ENCODE measurements at places on chromosomes 2 and 18. TPM values are rescaled to one million over a fixed set of nuclear protein-coding genes. Genes with fewer than 3 reads are reported as not detected.

DNA sequence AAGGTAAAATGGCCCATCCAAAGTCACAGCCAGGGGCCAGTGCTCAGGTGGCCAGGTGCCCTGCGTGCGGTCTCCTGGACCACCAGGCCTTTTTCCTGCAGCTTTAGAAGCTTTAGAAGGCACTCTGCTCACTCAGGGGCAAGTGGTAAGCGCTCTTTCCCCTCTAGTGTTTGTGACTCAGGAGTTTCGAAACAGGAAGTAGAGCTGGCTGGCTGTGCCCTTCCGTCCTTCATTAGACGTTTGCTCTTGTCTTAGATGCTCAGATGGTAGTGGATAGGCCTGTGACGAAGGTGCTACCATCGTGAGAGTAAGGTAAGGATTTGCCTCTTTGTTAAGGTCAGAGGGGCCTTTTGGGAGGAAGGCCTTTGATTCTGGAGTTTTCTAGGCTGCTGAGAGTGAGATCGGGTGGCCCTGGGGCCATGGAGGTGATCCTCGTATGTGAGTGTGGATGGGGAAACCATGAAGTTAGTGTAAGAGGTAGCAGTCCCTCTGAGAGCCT lies at the start of gene CASP8:
Gene CASP8, plus strand, starts transcription at position 235 of the 499 bp plus-strand sequence. CDS start 5,951 bp downstream, outside the sequence.
- no peaks in the 10 kb centered on the region for H3K27me3 ChIP-seq
- H3K4me3 ChIP-seq = peak within 1 kb of the TSS; percentile 60
- DNase-seq = no peak

DNA sequence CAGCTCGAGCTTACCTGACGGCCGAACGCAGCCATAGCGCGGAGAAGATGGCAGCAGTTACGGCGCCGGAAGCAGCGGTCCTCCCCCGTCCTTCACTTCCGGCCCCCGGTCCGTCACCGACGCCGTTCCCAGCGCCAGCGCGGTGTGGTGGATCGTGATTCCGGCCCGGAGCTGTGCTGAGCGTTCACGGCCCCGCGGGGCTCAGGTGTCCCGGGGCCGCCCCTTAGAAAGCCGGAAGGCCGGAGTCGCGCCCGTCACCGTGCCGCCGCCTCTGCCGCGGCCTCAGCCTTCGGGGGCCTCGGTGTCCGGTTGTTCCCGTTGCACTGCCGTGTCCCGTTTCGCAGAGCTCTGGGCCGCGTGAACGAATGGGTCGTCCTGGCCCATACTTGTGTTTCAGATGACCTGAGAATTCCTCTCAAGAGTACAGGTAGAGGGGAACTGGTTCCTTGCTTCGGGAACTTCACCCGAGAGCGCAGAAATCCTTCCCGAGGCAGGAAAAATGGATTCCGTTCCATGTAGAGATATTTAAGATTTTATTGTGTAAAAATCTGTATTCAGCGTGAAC lies at the start of gene MTERF4:
Gene MTERF4, minus strand, starts transcription at position 49 of the 565 bp plus-strand sequence. Its CDS starts 14 bp downstream, at position 35.
- no peaks in the 10 kb centered on the region for H3K4me1 ChIP-seq
- H3K27ac ChIP-seq = peak within 1 kb of the TSS; percentile 83
- H3K36me3 ChIP-seq = peaks cover 23% of the 10 kb centered on the region
- no peaks in the 10 kb centered on the region for H3K27me3 ChIP-seq
- H3K4me3 ChIP-seq = peak within 1 kb of the TSS; percentile 79

- DNase-seq = no peak
- H3K36me3 ChIP-seq = no peaks in the 10 kb centered on the region
- no peaks in the 10 kb centered on the region for H3K4me1 ChIP-seq
- no peak overlapping the region for H3K27ac ChIP-seq
- no peaks in the 10 kb centered on the region for H3K27me3 ChIP-seq
- H3K4me3 ChIP-seq = no peak overlapping the region
Measured at GRCh38 chr2:8488001-8488738, 193.7 kb upstream of the ID2 start.

DNA sequence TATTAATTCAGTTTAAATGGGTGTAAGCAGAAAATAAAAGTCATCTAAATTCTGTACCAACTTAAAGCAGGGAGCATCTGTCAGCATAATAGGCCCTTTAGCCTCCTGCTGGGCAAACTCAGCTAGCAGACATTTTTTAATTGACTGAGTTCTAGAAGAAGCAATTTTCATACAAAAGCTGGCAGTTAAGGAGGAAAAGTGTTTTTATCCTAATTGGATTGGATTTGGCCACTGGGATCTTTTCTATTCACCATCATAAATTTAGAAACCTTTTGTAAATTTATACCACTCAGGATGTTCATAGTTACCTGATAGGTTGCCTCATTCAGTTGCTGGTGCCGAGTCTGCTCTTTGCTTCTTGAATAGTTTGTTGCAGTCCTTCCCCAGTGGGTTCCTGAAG lies 262.7 kb upstream of the FSIP2 start:
- no peaks in the 10 kb centered on the region for H3K4me1 ChIP-seq
- H3K4me3 ChIP-seq = no peak overlapping the region
- no peak for DNase-seq
- H3K27ac ChIP-seq = no peak overlapping the region
- no peaks in the 10 kb centered on the region for H3K36me3 ChIP-seq

- DNase-seq = no peak
- no peaks in the 10 kb centered on the region for H3K27me3 ChIP-seq
- no peaks in the 10 kb centered on the region for H3K36me3 ChIP-seq
- no peak overlapping the region for H3K4me3 ChIP-seq
Measured at GRCh38 chr2:47751856-47752414, 31.0 kb upstream of the MSH6 start.

GRCh38 chr18:13387855-13388548 lies 169.4 kb downstream of the LDLRAD4 start:
- H3K27me3 ChIP-seq = no peaks in the 10 kb centered on the region
- H3K36me3 ChIP-seq = no peaks in the 10 kb centered on the region
- no peak overlapping the region for H3K4me3 ChIP-seq
- no peak overlapping the region for H3K27ac ChIP-seq
- DNase-seq = no peak

DNA sequence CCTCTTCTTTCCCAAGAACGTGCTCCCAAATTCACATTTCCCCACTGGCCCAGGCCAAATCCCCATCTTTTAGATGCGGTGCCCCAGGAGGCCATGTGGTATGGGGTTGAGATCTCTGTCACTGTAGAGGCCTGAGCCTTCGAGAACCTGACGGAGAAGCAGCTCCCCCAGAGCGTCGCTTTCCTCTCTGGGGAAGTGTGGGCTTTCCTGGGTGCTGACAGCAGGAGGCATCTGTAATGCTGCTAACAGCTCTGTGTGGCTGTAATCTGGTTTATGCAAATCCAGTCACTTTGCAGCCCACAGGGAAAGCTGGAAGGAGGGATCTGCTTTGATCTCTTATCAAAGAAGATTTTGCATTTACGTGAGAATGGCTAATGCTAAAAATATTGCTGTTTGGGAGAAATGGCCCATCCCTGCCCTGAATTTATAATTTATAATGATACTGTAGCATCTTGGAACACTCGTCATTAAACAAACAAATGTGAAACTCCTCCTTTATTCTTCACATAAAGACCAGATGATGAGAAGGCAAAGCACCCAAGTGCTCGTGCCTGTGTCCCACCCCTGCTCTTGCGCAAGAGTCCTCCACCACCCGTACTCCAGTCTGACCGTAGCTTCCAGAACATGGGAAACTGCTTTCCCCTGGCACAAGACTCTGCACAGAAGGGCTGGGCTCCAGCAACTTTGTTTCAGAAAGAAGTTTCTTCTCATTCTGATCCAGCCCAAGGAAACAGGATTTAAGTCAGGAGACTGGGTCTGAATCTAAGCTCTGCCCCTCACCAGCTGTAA lies 109.9 kb upstream of the EPC2 start:
- no peaks in the 10 kb centered on the region for H3K27me3 ChIP-seq
- no peak overlapping the region for H3K27ac ChIP-seq
- no peak overlapping the region for H3K4me3 ChIP-seq
- H3K4me1 ChIP-seq = peaks cover 7% of the 10 kb centered on the region
- DNase-seq = peak; percentile 44
- H3K36me3 ChIP-seq = no peaks in the 10 kb centered on the region

DNA sequence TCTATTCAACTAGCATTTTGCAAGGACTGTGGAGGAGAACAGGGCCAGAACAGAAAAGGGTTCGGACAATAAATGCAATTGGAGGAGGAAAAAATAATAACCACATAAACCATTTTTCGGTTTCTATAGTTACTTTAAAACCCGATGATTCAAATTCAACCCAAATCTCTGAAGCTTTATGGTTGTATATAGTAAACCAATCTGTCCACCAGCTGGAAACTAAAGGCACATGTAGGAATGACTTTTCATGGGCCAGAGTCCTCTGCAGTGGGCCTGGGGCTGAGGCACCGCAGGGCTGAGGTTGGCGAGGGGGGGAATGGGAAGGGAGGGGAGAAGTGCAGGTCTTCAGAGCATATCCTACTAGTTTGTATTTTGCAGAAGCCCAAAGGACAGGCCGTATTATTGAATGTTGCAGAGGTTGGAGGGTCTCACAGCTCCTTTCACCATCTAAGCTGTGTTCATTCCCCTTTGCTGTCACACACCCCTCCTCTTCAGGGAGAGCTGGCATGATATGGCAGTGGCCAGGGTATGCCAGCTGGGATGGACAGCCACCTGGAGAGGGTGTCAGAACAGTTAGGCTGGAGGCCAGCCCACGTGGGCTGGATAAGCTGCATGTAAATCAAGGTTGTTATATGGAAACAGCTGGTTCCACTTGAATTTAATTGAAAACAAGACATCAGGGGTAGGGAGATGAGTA lies 267.1 kb downstream of the PRKCE start:
- H3K4me1 ChIP-seq = peaks cover 35% of the 10 kb centered on the region
- H3K27me3 ChIP-seq = no peaks in the 10 kb centered on the region
- H3K36me3 ChIP-seq = no peaks in the 10 kb centered on the region
- H3K4me3 ChIP-seq = no peak overlapping the region
- H3K27ac ChIP-seq = no peak overlapping the region

GRCh38 chr2:95366514-95366913 lies 36.0 kb upstream of the FAHD2A start:
- DNase-seq = peak; percentile 8
- H3K4me3 ChIP-seq = 0 out of 2 replicates have a peak overlapping the region, but pooled peaks have one; percentile 3
- H3K4me1 ChIP-seq = no peaks in the 10 kb centered on the region
- no peak overlapping the region for H3K27ac ChIP-seq
- H3K36me3 ChIP-seq = no peaks in the 10 kb centered on the region
- H3K27me3 ChIP-seq = peaks cover 15% of the 10 kb centered on the region

DNA sequence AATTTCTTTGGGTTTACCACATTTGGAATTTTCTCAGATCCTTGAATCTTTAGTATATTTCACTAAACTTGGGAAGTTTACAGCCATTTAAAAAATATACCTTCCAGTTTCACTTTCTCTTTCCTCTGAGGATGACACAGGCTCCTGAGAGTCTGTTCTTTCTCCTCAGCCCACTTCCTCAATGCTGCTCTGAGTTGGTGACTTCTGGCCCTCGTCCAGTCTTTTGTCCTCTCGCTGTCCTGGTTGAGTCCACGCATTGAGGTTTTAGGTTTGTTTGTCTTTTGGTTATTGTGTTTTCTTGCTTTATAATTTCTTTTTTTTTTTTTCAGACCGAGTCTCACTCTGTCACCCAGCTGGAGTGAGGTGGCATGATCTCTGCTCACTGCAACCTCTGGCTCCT lies 40.7 kb upstream of the GALR1 start:
- no peak overlapping the region for H3K4me3 ChIP-seq
- no peaks in the 10 kb centered on the region for H3K4me1 ChIP-seq
- no peaks in the 10 kb centered on the region for H3K36me3 ChIP-seq
- DNase-seq = no peak
- no peak overlapping the region for H3K27ac ChIP-seq
- H3K27me3 ChIP-seq = no peaks in the 10 kb centered on the region

DNA sequence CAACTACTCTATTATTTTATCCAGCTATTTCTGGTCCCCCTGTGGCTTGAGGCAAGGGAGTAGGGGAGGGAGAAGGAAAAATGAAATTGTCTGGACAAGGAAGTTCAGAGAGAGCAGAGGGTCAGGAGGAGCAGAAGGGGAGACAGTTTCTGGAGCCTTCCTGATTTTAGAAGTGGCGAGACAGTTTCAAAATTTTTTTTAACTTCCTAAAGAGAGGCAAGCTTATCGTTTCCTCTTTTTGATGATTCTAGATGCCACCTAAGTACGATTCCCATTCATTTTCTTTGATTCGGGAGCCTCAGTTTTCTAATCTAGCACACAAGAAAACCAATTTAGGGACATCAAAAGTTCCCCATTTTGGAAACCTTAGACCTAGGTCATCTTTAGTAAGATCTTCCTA lies 96.9 kb upstream of the B3GNT2 start:
- H3K27me3 ChIP-seq = no peaks in the 10 kb centered on the region
- H3K4me1 ChIP-seq = no peaks in the 10 kb centered on the region
- no peak for DNase-seq

GRCh38 chr18:61274416-61274960 lies 58.7 kb upstream of the CDH20 start:
- no peak overlapping the region for H3K27ac ChIP-seq
- no peaks in the 10 kb centered on the region for H3K4me1 ChIP-seq
- H3K36me3 ChIP-seq = no peaks in the 10 kb centered on the region
- no peak for DNase-seq
- H3K27me3 ChIP-seq = no peaks in the 10 kb centered on the region

GRCh38 chr2:240685771-240686371 lies 3.2 kb upstream of the AQP12B start:
- H3K4me1 ChIP-seq = no peaks in the 10 kb centered on the region
- H3K36me3 ChIP-seq = no peaks in the 10 kb centered on the region
- no peaks in the 10 kb centered on the region for H3K27me3 ChIP-seq

- no peaks in the 10 kb centered on the region for H3K36me3 ChIP-seq
- no peaks in the 10 kb centered on the region for H3K4me1 ChIP-seq
- H3K27me3 ChIP-seq = no peaks in the 10 kb centered on the region
- no peak overlapping the region for H3K27ac ChIP-seq
- no peak overlapping the region for H3K4me3 ChIP-seq
Measured at GRCh38 chr2:120005834-120006521, 6.9 kb upstream of the EPB41L5 start.

DNA sequence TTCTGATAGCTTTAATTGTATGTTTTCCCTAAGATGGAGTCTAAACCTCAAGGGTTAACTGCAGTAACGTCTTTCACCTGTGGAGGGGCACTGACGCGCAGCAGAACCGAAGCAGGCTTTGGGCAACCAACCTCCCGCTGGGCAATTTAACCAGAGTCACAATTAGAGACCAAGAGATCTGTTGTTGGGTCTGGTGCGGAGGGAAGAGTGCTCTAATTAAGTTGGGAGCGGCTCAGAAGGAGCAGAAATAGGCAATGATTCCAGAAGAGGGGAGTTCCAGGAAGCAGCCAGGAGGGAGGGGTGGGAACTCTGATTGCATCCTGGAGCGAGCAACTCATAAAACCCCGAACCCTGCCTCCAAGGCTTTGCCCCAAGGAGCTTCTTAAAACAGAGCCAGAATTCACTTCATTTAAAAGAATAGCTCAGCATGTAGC lies 245.8 kb downstream of the PAX3 start:
- H3K36me3 ChIP-seq = no peaks in the 10 kb centered on the region
- no peak overlapping the region for H3K4me3 ChIP-seq
- no peaks in the 10 kb centered on the region for H3K4me1 ChIP-seq
- H3K27ac ChIP-seq = no peak overlapping the region
- no peak for DNase-seq

- no peak overlapping the region for H3K4me3 ChIP-seq
- H3K36me3 ChIP-seq = no peaks in the 10 kb centered on the region
- no peaks in the 10 kb centered on the region for H3K27me3 ChIP-seq
Measured at GRCh38 chr2:172373076-172373475, 54.3 kb upstream of the ITGA6 start.

The ALK gene
- 0.55 TPM for polyA plus RNA-seq

The TACR1 gene
- not detected for polyA plus RNA-seq

The VIT gene
- polyA plus RNA-seq = not detected

The GPR39 gene
- polyA plus RNA-seq = 2.1 TPM

The MALT1 gene
- 6.6 TPM for polyA plus RNA-seq

The CHRND gene
- not detected for polyA plus RNA-seq

The MOGAT1 gene
- not detected for polyA plus RNA-seq

The SLC9A2 gene
- not detected for polyA plus RNA-seq

The ARHGAP28 gene
- polyA plus RNA-seq = 0.99 TPM

The EPB41L5 gene
- polyA plus RNA-seq = 5.3 TPM

All from SK-N-SH (cell line).